ENCODE measurements at places on chromosomes 16 and 17.

GRCh38 chr17:29070308-29070707 lies 27.4 kb downstream of the PIPOX start:
- no peak for DNase-seq

DNA sequence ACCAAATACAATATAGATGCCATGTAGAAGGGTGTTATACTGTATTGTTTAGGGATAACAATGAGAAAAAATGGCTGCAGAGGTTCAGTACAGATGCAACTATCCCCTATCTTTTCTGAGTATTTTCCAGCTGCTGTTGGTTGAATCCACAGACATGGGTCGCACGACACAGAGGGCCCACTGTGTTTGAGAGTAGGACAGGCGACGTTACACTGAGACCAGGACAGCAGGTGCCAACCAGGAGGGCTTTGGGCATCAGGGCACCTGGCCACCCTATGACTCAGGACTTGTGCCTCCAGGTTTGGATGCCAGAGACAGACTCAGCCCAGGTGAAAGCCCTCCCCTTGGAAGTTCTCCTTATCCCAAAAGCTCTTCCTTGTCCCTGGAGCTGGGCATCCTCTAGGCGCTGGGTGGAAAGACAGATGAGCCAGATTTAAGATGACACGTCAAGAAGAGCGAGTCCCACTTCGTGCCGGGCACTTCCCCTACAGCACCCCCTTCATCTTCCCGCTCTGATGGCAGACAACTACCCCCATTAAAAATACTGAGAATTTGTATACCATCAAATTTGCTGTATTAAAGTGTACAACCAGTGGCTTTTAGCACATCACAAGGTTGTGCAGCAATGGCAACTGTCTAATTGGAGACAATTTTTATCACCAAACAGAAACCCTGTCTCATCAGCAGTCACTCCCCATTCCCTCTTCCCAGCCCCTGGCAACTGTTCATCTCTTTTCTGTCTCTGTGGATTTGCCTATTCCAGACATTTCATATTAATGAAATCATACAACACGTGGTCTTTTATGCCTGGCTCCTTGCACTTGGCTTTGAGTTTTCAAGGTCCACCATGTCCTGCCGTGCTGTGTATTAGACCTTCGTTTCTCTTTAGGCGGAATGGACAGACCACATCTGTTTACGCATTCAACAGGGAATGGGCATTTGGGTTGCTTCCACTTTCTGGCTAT lies 30.6 kb downstream of the TNFRSF13B start:
- DNase-seq: no peak

DNA sequence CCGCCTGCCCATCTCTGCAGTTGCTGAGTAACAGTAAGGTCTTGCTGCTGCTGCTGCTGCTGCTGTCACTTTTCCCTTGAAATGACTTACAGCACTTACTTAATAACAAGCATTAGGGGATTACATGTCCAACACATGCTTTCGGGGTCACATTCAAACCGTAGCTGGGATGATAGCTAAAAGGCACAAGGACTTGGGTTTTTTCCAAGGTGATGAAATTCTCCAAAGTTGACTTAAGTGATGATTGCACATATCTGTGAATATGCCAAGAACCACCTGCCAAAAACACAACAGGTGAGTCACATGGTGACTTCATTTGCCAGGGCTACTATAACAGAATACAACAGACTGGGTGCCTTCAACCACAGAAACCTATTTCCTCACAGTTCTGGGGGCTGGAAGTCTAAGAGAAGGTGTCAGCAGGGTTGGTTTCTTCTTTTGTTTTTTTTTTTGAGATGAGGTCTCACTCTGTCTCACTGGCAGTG lies 121.9 kb upstream of the TNRC6C start:
- DNase-seq: no peak

- no peak for DNase-seq
These were observed 54.2 kb downstream of the WIPI1 start for GRCh38 chr17:68403122-68403521.

GRCh38 chr16:88779406-88780141 lies 5.4 kb downstream of the PIEZO1 start:
- no peak for DNase-seq

DNA sequence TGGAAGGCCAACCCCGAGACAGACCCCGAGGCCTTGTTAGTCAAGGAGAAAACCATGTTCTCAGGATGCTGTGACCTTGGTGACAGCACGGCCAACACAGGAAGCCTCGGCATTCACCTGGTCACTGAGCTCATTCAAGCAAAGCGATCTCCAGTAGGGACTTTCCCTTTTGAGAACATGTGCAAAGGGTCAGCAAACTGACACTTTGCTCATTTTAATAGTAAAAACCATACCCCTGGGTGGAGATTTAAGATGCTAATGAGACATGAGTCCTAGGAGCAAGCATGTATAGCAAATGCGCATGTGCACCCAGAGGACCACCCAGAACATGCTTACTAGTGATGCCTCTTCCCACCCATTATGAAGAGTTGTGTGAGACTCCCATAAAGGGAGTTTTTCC lies 5.7 kb upstream of the SULT1A2 start:
- DNase-seq: no peak

GRCh38 chr17:61986898-61987297 lies 59.1 kb upstream of the INTS2 start:
- no peak for DNase-seq

DNA sequence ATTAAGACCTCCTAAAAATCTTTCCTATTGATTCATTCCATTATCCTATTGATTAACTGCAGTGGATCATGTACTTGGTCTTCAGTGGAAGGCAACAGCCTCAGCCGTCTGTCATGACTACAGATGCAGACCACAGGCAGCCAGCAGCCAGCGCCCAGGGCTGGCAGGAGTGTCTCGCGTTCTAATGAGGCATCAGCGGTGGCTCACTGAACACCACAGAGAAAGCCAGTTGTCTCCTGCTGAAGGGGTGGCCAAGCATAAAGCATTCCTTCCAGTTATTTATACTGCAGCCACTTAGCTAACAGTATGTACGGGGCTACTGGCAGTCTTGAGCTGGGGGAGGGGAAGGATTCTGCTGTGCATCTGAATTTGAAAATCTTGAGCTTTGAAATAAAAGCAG lies 214.3 kb downstream of the IRX3 start:
- no peak for DNase-seq

- DNase-seq: no peak
These were observed 119.8 kb downstream of the PRKCA start for GRCh38 chr17:66422186-66422585.

DNA sequence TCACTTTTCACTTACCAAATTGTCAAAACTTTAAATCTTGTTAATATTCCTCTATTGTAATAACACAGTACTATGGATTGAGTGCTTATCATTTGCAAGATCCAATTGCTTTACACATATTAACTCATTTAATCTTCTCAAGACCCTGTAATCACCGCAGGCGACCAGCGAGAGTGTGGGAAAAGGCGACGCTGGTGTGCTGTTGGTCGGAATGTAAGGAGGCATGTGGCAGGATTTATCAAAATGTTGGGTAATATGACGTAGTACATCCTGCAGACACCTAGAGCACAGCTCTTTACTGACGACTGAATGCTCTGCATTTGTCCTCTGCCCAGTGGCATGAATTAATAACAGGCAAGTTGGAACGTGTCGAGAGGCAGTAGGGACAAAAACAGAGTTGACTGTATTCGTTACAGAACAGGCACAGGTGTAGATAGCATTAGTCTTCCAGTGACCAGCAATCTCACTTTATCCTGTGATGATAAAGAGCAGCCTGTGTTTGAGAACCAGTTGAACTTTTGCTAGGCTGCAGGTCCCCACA lies 80.3 kb downstream of the TNRC6C start:
- no peak for DNase-seq

DNA sequence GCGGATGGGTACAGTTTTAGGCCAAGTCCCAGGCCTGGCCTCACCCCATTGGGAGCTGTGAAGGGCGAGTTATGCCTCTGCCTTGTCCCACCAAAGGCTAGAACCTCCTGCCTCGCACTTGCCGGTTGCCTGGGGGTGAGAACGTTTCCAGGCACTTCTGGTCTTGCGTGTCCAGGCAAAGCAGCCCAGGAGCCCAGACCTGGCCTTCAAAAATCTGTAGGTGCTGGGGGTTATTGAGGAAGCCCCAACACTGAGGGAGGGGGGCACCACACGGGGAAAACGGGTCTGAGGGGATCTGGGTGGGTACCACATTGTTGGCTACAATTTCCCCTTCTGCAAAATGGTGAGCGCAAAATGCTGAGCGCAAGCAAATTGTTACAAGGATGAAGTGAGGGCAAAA lies 12.2 kb upstream of the ATP2C2 start:
- DNase-seq: no peak

GRCh38 chr17:52383493-52384100 lies 225.1 kb upstream of the CA10 start:
- peak; percentile 34 for DNase-seq

GRCh38 chr16:50706250-50706649 lies 12.8 kb downstream of the NOD2 start:
- no peak for DNase-seq

- no peak for DNase-seq
These were observed 14.3 kb upstream of the SCIMP start for GRCh38 chr17:5248821-5249479.

DNA sequence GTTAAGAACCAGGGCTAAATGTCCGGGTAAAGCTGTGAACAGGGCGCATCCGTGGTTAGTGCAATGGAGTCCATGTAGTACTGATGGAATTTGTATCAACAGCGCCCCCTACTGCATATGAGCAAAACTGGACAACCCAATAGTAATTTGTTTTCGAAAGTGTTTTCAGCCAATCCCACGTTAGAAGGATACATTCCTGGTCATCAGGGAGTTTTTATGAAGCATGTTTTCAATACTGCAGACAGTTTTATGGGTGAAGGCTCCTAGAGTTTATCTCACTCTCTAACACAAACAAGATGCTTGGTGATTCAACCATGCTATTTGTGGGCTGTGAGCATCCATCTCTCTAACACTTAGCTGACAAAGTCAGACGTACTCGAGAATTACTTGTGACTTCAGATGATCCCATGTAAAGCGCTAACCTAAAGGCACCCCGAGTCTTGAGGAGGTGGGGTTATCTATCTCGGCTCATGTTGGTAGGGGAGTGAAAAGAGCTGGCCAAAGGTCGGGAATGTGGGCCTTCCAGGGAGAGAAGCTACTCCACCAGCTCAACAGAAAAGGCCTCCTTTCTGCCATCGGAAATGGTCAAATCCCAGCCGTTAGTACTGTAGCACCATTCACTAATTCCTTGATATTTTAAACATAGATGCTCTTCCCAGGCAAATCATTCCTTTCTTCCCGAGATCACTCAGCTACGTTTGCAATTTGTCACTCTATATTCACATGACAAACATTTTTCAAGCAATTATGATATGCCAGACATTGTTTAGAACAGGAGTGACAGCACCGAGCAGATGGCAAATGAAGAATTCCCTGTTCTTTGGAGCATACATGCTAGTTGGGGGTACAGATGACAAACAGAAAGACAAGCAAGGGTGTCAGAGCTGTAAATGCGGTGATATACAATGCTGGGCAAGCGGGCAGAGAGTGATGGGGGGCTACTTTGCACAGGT lies 46.9 kb upstream of the HNF1B start:
- DNase-seq: no peak

GRCh38 chr16:23051587-23051986 lies 97.7 kb downstream of the USP31 start:
- DNase-seq: no peak

DNA sequence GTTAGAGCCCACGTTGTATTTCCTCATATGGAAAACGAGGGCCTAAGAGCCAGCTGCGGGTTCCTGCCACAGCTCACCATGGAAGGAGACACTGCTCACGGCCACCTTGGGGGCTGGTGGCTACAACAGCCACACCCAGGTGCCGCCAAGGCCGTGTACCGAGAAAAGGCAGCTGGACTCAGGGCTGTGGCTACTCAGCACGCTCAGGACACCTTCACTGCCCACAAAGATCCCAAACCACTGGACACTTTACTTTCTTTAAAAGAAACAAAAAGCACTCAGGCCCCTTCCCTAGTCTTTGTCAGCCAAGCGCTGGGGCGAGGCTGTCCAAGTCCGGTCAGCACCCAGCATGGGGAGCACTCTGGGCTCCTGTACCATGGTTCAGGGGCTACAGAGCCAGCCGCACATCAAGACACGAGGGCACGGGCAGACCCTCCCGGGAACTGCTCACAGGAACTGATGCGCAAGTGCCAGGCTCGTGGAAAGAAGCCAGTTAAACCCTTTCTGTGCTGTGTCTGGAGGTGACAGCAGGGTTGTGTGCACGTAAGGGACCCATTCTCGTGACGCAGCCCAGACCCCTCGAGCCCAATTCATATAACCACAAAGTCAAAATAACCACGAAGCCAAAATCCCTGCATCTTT lies 18.5 kb downstream of the SLC16A3 start:
- DNase-seq: no peak

GRCh38 chr17:62902531-62903220 lies 63.4 kb upstream of the TANC2 start:
- DNase-seq: no peak

DNA sequence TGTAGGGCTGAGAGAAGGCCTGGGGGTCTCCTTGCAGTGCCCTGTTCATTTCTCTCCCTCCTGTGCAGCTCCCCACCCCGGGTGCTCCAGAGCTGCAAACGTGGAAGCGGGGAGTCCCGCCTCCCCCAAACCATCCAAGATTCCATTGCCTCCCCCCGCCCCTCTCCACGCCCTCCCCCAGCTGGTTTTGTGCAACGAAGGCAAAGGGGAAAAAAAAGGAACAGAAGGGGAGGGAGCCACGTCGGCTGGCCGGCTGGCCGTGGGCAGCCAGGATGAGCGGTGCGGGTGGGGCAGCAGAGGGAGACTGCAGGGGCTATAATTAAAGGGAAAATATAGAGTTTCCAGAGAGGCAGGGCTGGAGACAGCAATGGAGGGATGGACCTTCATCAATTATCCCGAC lies 1.7 kb upstream of the COL1A1 start:
- DNase-seq: peak; percentile 21

GRCh38 chr16:31869511-31870201 lies 4.0 kb upstream of the ZNF267 start:
- DNase-seq: peak; percentile 56

- no peak for DNase-seq
These were observed 117.3 kb upstream of the RCVRN start for GRCh38 chr17:10022416-10022815.

DNA sequence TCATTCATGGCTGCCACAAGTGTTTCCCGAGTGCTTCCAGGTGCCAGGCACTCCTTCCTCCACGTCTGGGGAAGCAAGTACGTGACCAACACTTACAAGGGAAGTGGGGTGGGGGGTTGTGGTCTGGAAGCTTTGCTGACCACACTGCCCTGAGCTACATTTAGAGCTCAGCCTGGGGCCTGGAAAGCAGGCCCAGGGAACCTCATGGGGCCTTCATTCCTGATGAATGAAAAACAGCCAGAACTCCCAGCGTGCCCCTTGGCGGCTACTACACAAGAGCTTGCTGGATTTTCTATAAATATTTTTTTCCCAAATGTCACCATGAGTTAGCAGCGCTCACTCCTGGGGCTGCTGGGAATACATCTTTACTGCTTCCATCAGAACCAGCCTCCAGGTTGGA lies 73.3 kb downstream of the ABCC12 start:
- DNase-seq: no peak

GRCh38 chr16:77157346-77158058 lies 33.5 kb upstream of the MON1B start:
- no peak for DNase-seq

GRCh38 chr17:7989781-7990655 lies 12.4 kb upstream of the GUCY2D start:
- peak; percentile 83 for DNase-seq

Data from right lobe of liver (tissue), 6 donors.